ENCODE measurements at places on chromosomes 6 and 20.
A peak's percentile ranks its signal among the peaks of the same experiment; 100 is the strongest.

- no peak for DNase-seq
Observed at GRCh38 chr6:55636406-55637102, 57.6 kb upstream of the HMGCLL1 start.

- DNase-seq, result no peak
Observed at GRCh38 chr6:11851387-11851786, 72.8 kb upstream of the ADTRP start.

GRCh38 chr6:131381709-131382093, 191.3 kb upstream of the ARG1 start:
- peak; percentile 10 for DNase-seq

DNA sequence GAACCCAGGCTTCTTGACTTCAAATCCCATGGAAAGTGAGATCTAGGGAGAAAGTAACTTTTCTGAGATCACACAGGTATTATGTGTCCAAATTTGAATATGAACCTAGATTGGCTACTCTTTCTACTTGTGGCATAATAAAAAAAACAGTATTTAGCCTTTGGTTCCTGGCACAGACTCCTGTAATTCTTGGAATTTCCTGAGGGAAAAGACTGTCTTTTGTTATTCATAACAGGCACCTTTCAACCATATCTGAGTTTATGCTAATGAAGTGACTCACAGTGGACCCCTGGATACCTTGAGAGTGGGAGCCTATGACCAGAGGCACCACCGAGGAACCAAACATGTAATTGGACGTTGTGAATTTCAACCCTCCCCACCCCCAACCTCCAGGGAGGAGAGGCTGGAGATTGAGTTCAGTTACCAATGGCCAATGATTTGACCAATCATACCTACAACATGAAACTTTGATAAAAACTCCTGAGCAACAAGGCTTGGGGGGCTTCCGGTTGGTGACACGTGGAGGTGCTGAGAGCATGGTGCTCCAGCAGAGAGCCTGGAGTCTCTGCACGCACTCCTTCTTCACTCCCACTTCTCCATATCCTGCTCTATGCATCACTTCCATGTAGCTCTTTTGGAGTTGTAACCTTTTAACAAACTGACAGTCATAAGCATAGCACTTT, 48.8 kb downstream of the LAMA4 start:
- DNase-seq, result no peak

- no peak for DNase-seq
Observed at GRCh38 chr6:90707246-90707645, 120.4 kb upstream of the MAP3K7 start.

- peak; percentile 6 for DNase-seq
Observed at GRCh38 chr6:170082067-170082466, 208.8 kb downstream of the DLL1 start.

GRCh38 chr6:142627474-142627873, 317.5 kb downstream of the HIVEP2 start:
- DNase-seq, result no peak

- no peak for DNase-seq
Observed at GRCh38 chr20:44896583-44896982, 11.1 kb downstream of the YWHAB start.

DNA sequence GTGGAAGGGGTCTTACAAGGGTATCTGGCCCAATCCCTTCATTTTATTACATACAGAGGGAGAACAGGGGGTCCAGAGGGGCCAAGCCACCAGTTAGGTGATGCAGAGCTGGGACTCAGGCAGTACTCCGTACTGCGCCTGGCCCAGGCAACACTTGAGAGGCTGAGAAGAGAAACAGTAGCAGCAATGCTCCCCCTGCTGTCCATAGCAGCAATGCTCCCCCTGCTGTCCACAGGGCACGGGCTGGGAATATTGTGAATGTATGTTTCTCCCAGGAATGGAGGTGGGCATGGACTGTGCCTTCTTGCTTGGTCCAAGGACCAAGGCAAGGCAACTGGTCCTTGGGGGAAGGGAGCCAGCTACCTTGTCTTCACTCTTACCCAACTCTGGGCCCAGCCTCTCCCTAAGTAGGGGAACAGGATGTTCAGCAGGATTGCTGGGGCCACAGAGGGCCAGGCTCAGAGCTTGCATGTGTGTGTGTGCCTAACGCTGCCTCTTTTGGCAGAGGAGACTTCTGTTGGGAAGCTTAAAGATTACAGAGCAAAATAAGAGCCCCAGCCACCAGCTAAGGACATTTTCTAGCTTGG, 14.8 kb upstream of the FAM83C start:
- peak; percentile 26 for DNase-seq

DNA sequence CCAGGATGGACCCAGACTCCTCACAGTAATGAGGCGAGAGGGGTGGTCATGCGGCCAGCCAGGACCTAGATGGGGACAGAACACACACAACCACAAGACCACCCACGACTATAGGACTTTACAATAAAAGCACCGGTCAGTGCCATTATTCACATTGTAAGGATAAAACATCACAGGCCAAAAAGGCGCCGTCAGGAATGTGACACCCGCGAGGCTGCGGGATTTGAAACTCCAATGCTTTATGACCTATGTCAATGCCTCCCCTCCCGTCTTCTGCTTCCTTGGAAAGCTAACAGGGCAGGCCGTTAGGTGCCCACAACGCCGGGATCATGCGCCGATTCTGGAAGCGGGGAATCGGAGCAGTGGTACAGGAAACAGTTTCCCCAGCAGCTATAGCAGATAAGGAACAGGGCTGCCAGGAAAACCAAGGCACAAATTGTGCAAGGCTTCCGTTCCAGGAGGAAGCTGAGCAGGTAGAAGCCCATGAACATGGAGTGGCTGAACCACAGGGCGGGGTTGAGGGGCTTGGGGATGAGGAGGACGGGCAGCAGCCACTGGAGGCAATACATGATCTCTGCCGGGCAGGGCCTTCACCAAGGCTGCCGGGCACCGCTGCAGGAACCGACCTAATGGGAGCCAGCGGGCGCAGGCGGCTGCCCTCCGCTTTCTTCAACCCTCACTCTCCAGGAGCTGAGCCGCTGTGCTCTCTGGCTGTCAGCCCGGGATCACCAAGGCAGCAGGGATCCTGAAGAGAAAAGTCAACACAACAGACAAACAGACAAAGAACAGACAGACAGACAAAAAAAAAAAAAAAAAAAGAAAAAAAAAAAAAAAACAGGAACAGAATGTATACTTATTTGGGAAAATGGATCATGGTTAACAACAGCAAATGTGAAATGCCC, 2.2 kb upstream of the NNAT start:
- DNase-seq, result peak; percentile 37

- no peak for DNase-seq
Observed at GRCh38 chr6:56625356-56625755, 17.3 kb downstream of the DST start.
